ENCODE measurements at places on chromosomes 16 and 17. TPM values are rescaled to one million over a fixed set of nuclear protein-coding genes. Genes with fewer than 3 reads are reported as not detected.
A peak's percentile ranks its signal among the peaks of the same experiment; 100 is the strongest.

GRCh38 chr16:51524555-51525373 is 373.7 kb upstream of the SALL1 start:
- no peak for DNase-seq
- H3K27ac ChIP-seq = no peak overlapping the region
- no peaks in the 10 kb centered on the region for H3K4me1 ChIP-seq
- H3K36me3 ChIP-seq = no peaks in the 10 kb centered on the region
- no peak overlapping the region for H3K4me3 ChIP-seq

Gene MAF
- total RNA-seq = not detected

- H3K27me3 ChIP-seq = no peaks in the 10 kb centered on the region
- H3K27ac ChIP-seq = no peak overlapping the region
- H3K4me3 ChIP-seq = no peak overlapping the region
These were observed 245.0 kb downstream of the KCNJ2 start for GRCh38 chr17:70414300-70414699.

Gene POLR3K
- total RNA-seq = 20.3 TPM

GRCh38 chr16:70743791-70744190 is 57.2 kb downstream of the VAC14 start:
- peaks cover 8% of the 10 kb centered on the region for H3K36me3 ChIP-seq
- H3K4me1 ChIP-seq = peaks cover 34% of the 10 kb centered on the region
- H3K27ac ChIP-seq = no peak overlapping the region
- H3K27me3 ChIP-seq = no peaks in the 10 kb centered on the region
- DNase-seq = no peak
- no peak overlapping the region for H3K4me3 ChIP-seq

Gene MAP3K3
- total RNA-seq = 36.1 TPM

GRCh38 chr17:44137891-44138709 is 3.6 kb upstream of the HROB start:
- H3K27me3 ChIP-seq = no peaks in the 10 kb centered on the region
- H3K4me3 ChIP-seq = peak overlapping the region; percentile 59
- peak; percentile 99 for DNase-seq
- H3K36me3 ChIP-seq = no peaks in the 10 kb centered on the region
- peak overlapping the region; percentile 94 for H3K27ac ChIP-seq
- peaks cover 33% of the 10 kb centered on the region for H3K4me1 ChIP-seq

Gene CLDN9
- total RNA-seq = 1.2 TPM

Gene GRAP
- not detected for total RNA-seq

Gene STH
- not detected for total RNA-seq

DNA sequence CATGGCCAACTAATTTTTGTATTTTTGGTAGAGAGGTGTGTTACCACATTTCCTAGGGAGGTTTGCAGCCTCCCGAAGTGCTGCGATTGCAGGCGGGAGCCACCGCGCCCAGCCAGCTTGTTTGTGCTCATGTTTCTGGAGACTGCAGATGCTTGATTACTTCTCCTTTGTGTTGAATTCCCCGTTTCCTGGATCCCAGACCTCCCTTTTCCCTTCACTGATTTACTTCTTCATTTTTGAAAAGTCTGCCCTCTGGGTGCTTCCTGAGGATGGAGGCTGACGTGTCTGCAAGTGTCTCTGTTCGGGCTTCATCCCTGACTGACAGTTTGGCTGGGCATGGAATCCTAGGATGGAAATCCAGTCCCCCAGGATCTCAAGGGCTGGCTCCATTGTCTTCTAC is 7.0 kb upstream of the TRIM47 start:
- H3K4me3 ChIP-seq = no peak overlapping the region
- H3K27ac ChIP-seq = no peak overlapping the region
- H3K4me1 ChIP-seq = no peaks in the 10 kb centered on the region
- no peak for DNase-seq

GRCh38 chr17:64006361-64007088 is 8.4 kb downstream of the PRR29 start:
- no peaks in the 10 kb centered on the region for H3K36me3 ChIP-seq
- H3K27ac ChIP-seq = 0 out of 2 replicates have a peak overlapping the region, but pooled peaks have one; percentile 17
- H3K27me3 ChIP-seq = no peaks in the 10 kb centered on the region
- peaks cover 50% of the 10 kb centered on the region for H3K4me1 ChIP-seq
- no peak overlapping the region for H3K4me3 ChIP-seq

DNA sequence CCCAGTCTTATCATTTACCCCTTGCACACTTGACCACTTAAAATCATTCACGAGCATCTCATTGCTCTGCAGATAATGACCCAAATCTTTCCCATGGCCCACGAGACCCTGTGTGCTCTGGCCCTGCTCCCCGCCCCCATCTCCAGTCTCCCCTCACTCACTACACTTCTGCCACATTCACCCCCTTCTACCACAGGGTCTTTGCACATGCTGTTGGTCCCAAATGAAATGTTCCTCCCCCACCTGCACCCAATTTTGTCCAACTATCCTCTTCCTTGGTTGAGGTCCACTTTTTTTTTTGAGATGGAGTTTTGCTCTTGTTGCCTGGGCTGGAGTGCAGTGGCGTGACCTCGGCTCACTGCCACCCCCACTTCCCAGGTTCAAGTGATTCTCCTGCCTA is 39.2 kb downstream of the CCDC42 start:
- H3K4me1 ChIP-seq = no peaks in the 10 kb centered on the region
- H3K36me3 ChIP-seq = no peaks in the 10 kb centered on the region
- no peak overlapping the region for H3K27ac ChIP-seq
- H3K27me3 ChIP-seq = peaks cover 11% of the 10 kb centered on the region
- H3K4me3 ChIP-seq = no peak overlapping the region

- peak overlapping the region; percentile 77 for H3K27ac ChIP-seq
- peak overlapping the region; percentile 100 for H3K4me3 ChIP-seq
- peaks cover 38% of the 10 kb centered on the region for H3K4me1 ChIP-seq
- H3K27me3 ChIP-seq = no peaks in the 10 kb centered on the region
- H3K36me3 ChIP-seq = peaks cover 45% of the 10 kb centered on the region
These were observed 699 bp downstream of the MPRIP start for GRCh38 chr17:17042851-17043460.

GRCh38 chr17:55294042-55294751 is 29.4 kb downstream of the HLF start:
- no peak overlapping the region for H3K4me3 ChIP-seq
- no peaks in the 10 kb centered on the region for H3K4me1 ChIP-seq
- no peak overlapping the region for H3K27ac ChIP-seq
- H3K36me3 ChIP-seq = no peaks in the 10 kb centered on the region
- H3K27me3 ChIP-seq = no peaks in the 10 kb centered on the region
- no peak for DNase-seq

DNA sequence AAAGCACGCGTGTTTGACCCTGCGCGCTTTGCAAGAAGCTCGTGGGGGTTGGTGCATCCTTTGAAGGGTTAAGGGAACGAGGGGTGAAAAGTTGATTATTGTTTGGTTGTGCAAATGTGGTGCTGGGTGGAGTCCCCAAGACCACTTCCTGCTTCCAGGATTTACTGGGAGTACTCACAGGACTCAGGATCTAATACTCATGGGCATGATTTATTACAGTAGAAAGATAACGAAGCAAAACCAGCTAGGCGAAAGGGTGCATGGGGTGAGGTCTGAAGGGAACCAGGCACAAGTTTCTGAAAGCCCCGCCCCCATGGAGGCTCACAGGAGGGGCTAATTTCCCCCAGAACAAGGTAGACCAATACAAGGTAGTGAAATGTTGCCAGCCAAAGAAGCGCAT is 58.8 kb downstream of the RPTOR start:
- no peak for DNase-seq
- H3K4me1 ChIP-seq = peaks cover 17% of the 10 kb centered on the region
- no peak overlapping the region for H3K4me3 ChIP-seq
- no peaks in the 10 kb centered on the region for H3K36me3 ChIP-seq
- H3K27me3 ChIP-seq = no peaks in the 10 kb centered on the region

Gene ALOX12
- not detected for total RNA-seq

DNA sequence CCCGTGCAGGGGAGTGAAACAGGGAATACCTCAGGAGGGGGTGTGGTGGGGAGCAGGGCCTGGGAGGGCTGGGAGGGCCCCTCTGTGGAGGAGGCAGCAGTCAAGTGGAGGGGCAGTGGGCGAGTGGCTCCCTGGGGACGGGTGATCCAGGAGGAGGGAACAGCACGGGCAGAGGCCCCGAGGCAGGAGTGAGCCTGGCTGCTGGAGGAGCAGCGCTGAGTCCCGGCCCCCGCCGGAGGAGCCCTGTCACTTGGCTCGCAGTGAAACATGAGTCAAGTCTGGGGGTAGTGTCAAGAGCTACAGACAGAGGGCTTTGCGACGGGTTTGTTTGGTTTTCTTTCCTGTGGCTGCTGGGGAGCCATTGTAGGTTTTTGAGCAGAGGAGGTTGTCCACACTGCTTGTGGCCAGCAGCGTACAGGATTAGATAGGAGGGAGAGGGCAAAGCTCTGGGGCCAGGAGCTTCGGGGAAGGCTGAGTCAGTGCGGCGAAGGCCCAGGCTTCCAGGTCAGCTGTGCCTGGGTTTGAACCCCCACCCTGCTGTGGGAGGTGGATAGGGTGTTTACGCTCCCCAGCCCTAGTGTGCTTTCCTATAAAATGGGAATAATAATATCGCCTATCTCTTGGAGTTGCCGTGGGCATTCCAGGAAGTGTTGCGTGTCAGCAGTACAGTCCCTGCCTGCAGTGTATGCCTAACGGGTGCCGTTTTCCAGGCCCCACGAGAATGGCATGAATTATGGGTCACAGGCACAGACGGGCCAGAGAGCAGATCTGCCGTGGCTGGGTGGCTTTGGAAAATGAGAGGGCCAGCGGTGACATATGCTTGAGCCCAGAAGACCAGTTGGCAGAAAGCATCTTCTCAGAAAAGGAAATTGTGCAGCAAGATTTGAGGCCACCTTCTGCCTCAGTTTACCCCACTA is 115.9 kb upstream of the CIBAR2 start:
- no peak for DNase-seq
- H3K4me1 ChIP-seq = no peaks in the 10 kb centered on the region
- H3K4me3 ChIP-seq = no peak overlapping the region
- H3K36me3 ChIP-seq = no peaks in the 10 kb centered on the region

Gene KRT24
- not detected for total RNA-seq

- DNase-seq = no peak
- no peaks in the 10 kb centered on the region for H3K27me3 ChIP-seq
- no peaks in the 10 kb centered on the region for H3K36me3 ChIP-seq
- no peak overlapping the region for H3K27ac ChIP-seq
These were observed 531.9 kb downstream of the GRIN2A start for GRCh38 chr16:9650284-9650683.

- H3K4me1 ChIP-seq = peaks cover 28% of the 10 kb centered on the region
- no peaks in the 10 kb centered on the region for H3K36me3 ChIP-seq
- no peak for DNase-seq
- H3K27me3 ChIP-seq = no peaks in the 10 kb centered on the region
- no peak overlapping the region for H3K4me3 ChIP-seq
- no peak overlapping the region for H3K27ac ChIP-seq
These were observed 1.4 kb upstream of the ST6GALNAC1 start for GRCh38 chr17:76644995-76645394.

DNA sequence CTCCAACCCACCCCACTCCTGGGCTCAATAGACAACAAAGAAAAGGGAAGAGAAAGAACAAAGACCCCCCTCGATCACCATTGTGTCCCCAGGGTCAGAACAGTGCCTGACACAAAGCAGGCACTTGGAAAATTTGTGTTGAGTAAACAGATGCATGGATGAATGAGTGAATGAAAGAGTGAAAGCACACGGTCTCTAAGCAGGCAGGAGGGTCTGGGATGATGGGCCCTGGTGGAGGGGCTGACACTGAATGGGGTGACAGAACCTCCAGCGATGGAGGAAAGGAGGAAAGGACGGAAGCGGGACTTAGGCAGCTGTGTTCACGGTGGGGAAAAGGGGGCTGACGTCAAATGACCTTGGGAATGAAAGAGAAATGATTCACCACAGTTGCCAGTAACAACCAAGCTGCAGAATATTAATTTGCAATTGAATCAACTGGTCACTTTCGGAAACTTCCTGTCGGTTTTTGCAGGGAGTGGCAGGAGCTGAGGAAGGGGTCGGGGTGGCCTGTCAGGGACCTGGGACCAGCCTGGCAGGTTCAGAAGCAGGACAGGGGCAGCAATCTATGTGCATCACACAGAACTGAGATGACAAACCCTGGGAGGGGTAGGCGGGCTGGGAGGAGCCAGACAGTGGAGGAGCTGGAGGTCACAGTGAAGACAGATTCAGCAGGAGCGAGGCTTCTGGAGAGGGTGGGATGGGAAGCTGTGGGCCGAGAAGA is 6.7 kb upstream of the GAST start:
- no peak overlapping the region for H3K27ac ChIP-seq
- no peaks in the 10 kb centered on the region for H3K4me1 ChIP-seq
- no peaks in the 10 kb centered on the region for H3K36me3 ChIP-seq
- H3K27me3 ChIP-seq = no peaks in the 10 kb centered on the region

Gene STAC2
- total RNA-seq = not detected

All from PC-3 (cell line).